Activated naive CD8-positive, alpha-beta T cell treated with anti-CD3 and anti-CD28 coated beads for 36 hours (primary cell): ENCODE measurements at places on chromosomes 5 and 9. TPM values are rescaled to one million over a fixed set of nuclear protein-coding genes. Genes with fewer than 3 reads are reported as not detected.

SYK gene
- total RNA-seq, result 0.48 TPM

DNA sequence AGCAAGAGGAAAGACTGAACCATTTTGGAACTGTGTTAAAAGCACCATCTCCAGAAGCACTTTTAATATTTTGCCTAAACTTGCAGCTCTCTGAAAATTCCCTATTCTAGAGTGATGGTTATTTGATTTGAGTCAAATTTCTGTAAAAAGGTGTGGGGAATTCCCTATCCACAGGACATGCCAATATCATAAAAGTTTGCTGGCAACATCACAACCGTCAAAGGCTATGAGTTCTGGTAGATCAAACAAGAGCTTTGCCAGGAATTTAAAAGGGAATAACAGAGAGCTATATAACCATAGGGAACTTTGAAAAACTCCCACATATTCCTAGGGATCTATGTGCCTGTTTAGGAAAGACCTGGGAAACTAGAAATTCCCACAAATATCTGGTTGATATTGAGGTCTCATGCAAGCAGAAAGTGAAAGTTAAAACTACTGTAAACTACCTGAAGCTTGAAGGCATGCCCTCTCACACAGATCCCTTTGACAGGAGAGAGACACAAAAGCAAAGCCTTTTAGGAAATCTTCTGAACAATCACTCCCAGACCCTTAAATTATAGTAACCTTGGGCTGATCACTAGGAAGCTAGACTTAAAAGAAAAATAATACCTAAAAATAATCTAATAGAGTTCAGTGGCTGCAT, 549.9 kb downstream of the ANXA1 start:
- DNase-seq, result no peak

MCC gene
- total RNA-seq, result 2.4 TPM

DNA sequence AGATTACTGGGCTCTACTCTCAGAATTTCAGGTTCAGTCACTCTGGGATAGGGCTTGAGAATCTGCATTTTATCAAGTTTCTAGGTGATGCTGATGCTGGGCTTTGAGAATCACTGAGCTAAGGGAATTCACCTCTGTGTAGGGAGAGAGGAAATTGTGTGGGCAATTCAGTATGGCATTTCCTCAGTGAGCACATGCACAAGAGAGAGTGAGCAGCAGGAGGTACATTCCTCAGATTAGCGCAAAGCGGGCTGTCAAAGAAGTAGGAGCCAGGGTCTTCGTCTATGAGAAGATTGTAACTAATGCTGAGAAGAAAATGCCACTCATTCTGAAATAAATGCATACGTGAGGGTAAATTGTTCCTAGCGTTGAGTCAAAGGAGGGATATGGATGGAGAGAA, 175.9 kb downstream of the KIF4B start:
- DNase-seq, result no peak

DNA sequence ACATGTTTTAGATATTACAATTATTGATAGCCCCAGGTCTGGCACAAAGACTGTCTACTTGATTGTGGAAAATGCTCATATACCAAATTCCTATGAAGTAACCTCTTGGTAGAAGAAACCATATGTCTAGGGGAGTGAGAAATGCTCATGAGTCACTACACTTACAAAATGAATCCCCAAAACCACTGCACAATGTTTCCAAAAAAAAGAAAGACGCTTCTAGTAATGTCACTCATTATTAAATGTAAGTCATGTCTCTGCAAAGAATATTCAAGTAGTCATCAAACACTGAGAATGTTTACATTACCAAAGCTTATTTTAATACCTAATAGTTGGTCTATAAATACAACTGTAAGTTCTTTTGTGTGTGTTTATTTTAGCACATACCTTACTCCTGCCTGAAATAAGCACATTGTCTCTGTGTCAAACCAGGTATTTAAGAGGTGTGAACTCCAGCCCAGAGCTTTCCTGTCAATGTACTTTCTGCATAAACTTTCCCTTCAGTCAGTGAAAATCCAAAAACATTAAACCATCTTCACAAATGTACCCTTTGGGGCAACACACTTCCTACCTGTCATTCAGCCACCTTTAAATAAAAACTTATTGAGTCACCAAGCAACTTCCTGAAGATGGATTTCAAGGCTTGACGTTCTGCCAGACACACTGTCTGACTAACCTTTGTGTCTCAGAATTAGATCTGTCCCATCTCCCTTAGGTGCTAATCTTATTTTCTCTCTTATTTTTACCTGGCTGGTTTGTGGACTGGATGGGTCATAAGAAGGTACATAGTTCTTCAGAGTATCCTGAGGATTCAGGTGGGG, 194.0 kb downstream of the NFIB start:
- DNase-seq, result no peak

DNA sequence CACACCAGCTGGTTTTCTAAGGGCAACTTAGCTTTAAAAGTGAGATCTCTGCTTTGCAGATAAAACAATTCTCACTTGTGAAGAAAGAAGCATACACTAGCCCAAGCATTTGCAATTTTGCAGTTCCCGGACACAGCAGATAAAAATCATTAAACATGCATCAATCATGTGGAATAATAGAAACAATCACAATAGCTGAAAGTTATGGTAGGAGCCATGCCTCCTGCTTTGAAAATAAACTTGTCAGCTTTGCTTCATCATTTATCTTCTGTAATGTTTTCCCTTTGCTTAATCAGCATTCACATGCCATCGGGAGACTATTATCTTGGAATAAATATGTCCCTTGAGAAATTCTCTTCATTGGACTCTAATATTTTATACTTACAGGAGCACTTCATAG, 60.3 kb upstream of the DAB2 start:
- DNase-seq, result no peak

TAF1L gene
- 0.04 TPM for total RNA-seq

GRCh38 chr5:3430691-3431090, 164.9 kb upstream of the IRX1 start:
- no peak for DNase-seq
